ENCODE measurements at places on chromosomes 4 and X.

- no peak for DNase-seq
These were observed 12.4 kb downstream of the SLC34A2 start for GRCh38 chr4:25667931-25668557.

DNA sequence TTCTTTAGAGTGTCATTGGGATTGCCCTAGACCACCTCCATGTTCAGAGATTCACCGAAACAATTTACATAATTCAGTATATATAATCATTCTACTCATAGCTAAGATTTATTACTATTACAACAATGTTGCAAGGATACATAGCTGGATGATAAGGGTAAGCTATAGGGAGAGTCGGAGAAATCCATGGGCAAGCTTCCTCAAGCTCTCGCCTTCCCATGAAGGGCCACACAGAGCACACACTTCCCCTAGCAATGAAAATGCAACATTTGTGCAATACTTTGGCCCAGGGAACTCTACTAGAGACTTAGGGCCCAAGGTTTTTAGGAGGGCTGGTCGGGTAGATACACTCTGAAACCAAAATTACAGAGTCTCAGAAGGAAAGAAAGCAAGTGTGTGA lies 49.7 kb upstream of the ABCG2 start:
- DNase-seq, result no peak

DNA sequence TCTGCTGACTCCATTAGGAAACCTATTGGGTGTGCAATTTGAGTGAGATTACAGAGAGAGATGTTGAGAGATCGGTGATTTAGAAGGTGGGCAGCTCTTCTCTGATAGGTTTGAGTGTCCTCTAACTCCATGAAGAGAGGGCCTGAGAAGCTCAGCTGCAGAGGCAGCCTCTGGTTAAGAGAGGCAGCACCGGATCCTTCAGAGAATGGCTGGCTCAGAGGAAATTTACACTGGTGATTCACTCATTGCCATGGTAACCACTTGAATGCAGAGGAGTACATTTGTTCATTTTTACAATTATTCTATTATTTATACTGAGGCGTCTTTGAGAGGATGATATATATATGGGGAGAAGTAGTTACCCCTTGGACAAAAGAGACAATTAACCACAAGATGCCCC lies 171.7 kb downstream of the PDGFRA start:
- DNase-seq, result peak; percentile 60

DNA sequence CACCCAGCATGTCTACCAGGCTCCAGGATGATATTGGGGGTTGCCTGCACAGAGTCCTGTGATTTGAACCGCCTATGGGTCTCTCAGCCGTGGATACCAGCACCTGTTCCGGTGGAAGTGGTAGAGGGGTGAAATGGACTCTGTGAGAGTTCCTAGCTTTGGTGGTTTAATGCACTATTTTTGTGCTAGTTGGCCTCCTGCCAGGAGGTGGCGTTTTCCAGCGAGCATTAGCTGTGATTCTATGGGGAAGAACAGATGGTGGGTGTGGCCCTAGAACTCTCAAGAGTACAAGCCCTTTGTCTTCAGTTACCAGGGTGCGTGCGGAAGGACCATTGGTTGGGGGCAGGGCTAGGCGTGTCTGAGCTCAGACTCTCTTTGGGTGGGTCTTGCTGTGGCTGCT lies 316.9 kb upstream of the AMOT start:
- no peak for DNase-seq

DNA sequence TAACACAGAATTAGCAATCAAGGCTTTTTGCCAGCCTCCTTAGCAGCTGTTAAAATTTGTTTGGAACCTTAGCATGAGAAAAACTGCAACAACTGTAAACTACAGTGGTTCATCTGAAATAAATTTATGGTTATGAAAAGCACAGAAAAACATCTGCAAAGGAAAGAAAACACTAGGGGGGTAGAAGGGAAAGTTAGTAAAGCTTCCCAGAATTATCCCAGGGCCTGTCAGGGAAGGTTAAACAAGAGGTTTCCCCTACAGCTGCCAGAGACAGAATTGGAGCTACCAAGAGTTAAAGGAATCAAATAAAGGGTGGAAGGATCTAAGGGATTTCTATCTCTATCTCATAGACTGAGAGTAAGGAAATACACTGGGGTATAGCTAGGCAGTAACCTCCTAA lies 234.7 kb upstream of the DIAPH2 start:
- DNase-seq, result no peak

GRCh38 chrX:2497961-2498780 lies 2.6 kb downstream of the DHRSX start:
- peak; percentile 61 for DNase-seq

DNA sequence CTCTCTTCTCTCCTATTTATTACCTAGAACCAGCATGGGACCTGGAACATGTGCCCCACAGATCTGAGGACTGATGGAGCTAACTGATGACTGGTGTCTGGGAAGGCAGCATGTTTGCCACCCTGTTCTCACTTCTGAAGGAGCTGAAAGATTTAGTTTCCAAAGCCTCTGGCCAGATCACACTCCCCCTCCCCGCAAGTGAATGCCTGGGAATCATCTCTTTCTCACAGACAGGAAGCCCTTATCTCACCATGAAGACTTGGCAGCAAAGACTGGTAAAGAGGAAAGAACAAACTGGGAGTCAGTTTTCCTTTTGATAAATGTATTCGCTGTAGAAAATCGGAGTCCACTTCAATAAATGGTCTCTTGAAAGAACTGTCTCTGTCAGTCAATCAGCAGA lies 21.0 kb upstream of the PCYT1B start:
- no peak for DNase-seq

DNA sequence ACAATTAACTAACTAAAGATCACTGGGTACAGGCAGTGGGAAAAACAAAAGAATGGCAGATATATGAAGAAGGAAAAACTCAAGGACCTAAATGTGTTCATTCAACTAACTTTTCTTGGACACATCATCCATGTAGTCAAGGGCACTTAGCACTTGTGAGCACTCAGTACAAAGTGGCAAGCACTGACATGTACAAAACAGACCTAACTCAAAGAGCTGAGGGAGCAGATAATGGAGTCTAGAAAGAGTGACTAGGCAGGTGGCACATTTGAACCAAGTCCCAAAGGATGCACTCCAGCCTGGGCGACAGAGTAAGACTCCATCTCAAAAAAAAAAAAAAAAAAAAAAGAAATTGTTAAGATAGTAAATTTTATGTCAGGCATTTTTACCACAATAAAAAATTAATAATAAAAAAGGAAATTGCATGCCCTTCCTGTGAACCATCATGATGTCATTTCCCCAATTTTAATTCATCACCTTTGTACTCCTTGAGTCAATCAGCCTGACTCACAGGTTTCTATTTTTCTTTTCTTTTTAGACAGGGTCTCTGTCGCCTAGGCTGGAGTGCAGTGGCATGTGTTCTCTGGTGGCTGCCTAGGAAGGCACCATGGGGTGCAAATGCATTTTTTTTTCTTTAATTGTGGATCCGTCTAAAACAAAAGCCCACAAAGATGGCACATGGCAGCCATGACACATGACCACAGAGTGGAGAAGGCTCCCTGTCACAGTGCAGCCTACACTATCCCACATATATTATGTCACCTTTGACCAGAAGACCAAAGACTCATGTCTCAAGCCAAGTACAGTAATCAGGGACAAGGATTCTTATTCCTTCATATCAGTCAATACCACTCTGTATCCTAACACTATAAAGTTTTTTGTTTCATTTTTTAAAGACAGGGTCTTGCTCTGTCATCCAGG lies 91.9 kb downstream of the CHST7 start:
- DNase-seq, result no peak

DNA sequence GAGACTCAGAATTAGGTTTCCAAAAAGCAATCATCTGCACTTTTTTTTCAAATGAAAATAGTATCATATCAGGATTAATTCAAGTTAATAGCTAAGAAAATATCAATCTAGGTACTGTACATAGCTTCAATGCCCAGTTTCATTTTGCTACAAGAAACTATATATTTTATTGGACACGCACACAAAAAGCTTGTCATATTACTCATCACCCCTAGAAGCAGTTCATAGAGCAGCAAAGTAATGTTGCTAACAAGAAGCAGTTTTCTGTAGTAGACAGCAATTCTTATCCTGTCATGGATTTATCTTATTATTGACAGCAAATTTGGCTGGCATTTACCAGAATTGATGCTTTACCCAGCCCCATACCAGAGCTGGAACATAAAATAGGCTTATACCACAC lies 52.3 kb upstream of the LSM6 start:
- DNase-seq, result no peak

DNA sequence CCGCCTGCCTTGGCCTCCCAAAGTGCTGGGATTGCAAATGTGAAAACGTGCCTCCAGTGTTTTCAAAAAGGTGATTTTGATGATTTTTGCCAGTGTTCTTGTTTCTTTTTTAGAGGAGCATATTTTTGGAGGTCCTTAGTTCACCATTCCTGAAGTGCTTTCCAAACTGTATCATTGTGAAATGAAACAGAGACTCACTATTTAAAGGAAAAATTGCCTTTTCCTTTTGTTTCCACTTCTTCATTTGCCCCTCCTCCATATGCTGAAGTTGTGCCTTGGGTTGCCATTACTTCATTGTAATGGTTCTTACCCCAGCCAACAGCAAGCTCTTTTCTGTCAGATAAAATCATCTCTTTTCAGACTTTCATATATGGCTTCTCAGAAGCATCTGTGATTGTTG lies 164.4 kb downstream of the FNIP2 start:
- no peak for DNase-seq

- no peak for DNase-seq
These were observed 58.0 kb downstream of the SH3BGRL start for GRCh38 chrX:81259714-81260395.

GRCh38 chr4:153099391-153100140 lies 104.7 kb upstream of the TRIM2 start:
- no peak for DNase-seq

DNA sequence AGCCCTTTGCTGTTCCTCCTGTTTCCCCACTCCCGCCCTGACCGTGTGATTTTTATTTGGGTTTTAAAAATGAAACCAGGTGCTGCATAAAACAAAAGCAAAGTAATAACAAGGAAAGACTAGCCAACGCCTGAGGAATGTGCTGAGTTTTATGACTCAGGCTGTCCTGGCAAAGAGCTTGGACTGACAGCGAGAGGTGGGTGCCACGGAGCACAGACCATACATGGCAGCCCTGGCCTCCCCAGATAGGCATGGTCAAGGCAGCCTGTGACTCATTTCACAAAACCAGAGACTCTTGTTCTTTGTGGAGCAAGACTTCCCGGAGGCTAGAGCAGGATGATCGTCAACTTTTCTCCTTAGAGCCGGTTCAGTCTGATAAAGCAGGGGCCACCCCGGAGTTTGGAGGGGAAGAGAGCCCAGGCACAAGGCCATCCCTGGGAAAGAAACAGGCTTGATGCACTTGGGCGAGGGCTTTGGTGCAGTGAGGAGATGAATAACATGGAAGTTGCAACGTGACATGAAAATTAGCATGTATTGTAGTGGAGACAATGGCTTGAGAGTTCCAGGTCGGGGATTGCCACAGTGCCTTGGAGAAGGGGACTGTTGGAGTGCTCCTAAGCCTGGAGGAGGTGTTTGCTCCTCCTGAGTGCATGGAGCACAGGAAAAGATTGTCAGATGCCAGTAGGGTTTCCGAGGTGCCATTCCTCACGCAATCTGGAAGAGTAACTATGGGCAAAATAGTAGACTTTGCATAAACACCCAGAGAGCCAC lies 54.8 kb downstream of the C4orf51 start:
- no peak for DNase-seq

GRCh38 chr4:6198278-6198677 lies 2.1 kb downstream of the JAKMIP1 start:
- no peak for DNase-seq

GRCh38 chrX:38426785-38427184 lies 74.4 kb downstream of the OTC start:
- no peak for DNase-seq

- no peak for DNase-seq
These were observed 157.2 kb downstream of the CFAP299 start for GRCh38 chr4:80492761-80493160.

- DNase-seq, result no peak
These were observed 49.6 kb downstream of the RRAGB start for GRCh38 chrX:55767100-55767499.

GRCh38 chr4:161926033-161926828 lies 237.6 kb downstream of the FSTL5 start:
- peak; percentile 19 for DNase-seq

- no peak for DNase-seq
These were observed 108.4 kb upstream of the ZCCHC13 start for GRCh38 chrX:74195605-74196004.

- no peak for DNase-seq
These were observed 29.1 kb downstream of the TBC1D14 start for GRCh38 chr4:6938647-6939271.

DNA sequence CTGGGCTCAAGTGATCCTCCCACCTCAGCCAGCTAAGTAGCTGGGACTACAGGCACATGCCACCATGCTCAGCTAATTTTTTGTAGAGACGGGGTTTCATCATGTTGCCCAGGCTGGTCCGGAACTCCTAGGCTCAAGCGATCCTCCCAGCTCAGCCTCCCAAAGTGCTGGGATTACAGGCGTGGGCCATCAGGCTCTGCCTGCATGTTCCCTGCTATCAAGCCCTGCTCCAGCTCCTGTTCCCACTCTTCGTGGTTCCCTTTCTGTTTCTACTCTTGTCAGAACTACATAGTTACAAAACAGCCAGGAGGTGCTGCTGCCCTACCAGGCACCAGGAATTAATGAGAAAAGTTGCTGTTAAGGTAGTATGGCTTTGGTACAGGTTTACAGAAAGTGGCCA lies 8.7 kb downstream of the TIMP1 start:
- no peak for DNase-seq

GRCh38 chrX:13418126-13419097 lies 98.6 kb upstream of the ATXN3L start:
- no peak for DNase-seq

- no peak for DNase-seq
These were observed 39.3 kb upstream of the HPGD start for GRCh38 chr4:174561560-174561959.

DNA sequence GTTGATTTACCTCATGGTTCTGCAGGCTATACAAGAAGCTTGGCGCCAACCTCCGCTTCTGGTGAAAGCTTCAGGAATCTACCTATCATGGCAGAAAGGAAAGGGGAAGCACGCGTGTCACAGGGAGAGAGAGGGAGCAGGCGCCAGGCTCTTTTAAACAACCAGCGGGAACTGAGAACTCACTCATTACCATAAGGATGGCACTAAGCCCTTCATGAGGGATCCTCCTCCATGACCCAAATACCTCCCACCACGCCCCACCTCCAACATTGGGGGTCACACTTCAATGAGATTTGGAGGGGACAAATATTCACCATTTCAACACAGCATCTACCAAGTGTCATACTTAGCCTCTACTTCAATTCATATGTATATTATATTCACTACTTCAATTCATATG lies 18.8 kb upstream of the TBC1D8B start:
- DNase-seq, result no peak

DNA sequence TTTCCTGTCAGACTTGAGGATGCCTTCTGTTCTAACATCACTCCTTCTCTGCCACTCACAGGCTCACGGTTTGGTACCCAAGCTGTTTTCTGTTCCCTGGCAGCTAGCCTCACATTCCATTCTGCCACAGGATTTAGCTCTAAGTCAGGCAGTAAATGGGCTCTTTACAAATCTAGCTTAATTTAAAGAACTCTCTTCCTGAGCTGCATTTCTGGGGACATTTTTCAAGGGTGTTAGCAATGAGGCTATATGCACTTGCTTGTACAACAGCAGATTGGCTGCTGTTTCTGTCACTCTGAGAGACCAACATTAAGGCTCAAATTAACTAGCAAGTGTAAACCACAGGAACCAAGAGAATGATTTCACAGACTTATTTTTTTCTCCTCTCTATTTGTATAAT lies 337.8 kb upstream of the NOCT start:
- DNase-seq, result no peak

GRCh38 chr4:2354760-2355159 lies 63.7 kb downstream of the ZFYVE28 start:
- no peak for DNase-seq
